Stimulated activated CD8-positive, alpha-beta memory T cell treated with anti-CD3 and anti-CD28 coated beads, Interleukin-4, amount 100 ng/mL, for 4 hours (primary cell): ENCODE measurements at places on chromosomes 2 and 18.

DNA sequence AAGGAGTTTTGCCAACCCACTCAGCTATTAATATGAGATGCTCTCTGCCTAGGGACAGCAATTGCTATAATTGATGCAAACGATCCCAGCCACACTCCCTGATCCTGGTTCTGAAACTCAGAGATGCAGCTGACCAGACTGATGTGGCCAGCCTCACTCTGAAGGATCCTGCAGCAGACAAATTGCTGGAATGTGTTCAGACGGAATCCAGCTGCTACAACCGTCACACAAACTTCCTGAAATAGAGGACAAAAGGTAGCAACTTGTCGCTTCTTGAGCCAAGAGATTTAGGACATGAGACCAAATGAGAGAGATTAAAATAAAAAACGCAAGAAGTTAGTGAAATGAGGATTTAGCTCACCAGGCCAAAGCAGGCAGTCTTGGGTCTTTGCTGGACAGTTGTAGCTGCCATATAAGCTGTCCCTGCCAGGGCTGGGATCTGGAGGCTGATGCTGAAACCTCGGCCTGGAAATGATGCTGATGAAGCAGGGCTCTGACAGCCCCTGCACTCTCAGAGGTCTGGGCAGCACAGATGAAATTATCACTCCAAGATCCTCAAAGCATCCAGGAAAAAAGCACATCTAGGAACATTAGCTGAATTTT, 8.3 kb upstream of the YWHAQ start:
- no peak for DNase-seq

GRCh38 chr2:69192176-69192945, 179.4 kb downstream of the ANTXR1 start:
- no peak for DNase-seq

DNA sequence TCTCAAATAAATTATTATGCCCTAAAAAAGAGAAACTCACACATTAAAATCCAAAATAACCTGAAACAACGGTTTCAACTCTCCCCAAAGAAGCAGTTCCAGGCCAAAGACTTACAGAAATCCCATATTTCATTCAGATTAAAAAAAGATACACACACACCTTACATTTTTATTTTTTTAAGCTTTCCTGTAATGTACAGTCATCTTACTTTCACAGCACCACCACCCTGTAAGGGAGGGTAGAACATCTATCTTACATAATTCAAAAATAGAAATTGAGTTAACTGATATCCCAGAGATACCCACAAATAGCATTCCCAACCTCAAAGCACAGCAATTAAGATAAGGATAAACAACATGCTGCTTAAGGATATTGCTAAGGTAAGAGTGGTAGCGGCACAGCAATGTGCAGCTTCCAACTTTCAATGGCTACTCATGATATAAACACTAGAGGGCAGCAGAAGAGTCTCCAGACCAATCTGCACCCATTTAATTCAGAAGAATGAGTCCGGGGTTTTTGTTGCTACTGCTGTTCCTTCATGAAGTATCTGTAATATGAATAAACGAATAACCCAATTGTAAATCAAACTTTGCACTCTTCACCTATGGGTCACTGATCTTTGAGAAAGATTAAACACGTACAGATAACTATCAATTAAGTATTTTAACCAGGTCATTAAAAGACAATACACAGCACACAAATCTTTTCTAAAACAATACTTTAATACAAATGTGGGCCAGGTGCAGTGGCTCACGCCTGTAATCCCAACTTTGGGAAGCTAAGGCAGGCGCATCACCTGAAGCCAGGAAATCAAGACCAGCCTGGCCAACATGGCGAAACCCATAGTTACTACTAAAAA, 11.3 kb downstream of the GFPT1 start:
- DNase-seq, result no peak

DNA sequence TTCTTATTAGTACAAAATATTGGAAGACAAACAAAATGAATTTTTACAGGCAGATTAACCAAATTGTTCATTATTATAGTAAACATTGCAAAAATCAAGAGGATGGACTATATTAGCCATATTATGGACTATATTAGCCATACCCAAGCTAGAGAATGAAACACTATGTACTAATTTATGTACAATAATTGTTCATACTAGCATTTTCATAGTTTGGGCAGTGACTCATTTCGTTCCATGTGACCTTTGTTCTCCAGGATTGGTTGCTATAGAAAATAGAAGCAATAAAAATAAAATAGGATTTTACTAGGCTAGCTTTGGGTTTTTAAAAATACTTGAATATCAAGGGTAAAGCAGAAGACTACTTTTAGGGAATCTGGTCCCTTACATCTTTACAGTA, 176.8 kb downstream of the ZEB2 start:
- no peak for DNase-seq
